ENCODE measurements at places on chromosomes 7 and 10.
A peak's percentile ranks its signal among the peaks of the same experiment; 100 is the strongest.

DNA sequence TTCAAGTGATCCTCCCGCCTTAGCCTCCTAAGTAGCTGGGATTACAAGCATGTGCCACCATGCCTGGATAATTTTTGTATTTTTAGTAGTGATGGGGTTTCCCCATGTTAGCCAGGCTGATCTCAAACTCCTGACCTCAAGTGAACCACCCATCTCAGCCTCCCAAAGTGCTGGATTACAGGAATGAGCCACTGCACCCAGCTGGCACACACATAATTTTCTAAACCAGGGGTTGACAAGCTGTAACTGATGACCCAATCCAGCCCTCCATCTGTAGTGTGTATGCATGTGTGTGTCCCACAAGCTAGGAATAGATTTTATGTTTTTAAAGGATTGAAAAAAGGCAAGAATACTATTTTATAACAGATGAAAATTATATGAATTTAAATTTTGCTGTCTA is 125.9 kb upstream of the INSYN2A start:
- DNase-seq = no peak

DNA sequence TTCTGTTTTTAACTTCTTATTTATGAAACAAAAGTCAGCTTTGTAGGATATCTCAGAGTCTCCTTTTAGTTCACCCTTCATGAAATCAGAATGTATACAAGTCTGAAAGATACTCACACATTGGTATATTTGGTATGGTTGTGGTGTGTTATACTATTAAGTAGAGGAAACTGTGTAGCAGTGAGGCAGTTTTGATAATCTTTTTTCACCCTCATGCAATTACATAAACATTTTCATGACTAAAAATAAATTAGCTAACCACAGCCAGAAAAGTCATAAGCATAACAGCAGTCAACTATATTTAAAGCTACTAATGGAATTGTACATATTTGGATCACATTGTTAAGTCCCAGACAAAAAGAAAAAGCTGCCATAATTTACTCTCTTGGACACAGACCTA is 62.1 kb downstream of the FAM185A start:
- no peak for DNase-seq

DNA sequence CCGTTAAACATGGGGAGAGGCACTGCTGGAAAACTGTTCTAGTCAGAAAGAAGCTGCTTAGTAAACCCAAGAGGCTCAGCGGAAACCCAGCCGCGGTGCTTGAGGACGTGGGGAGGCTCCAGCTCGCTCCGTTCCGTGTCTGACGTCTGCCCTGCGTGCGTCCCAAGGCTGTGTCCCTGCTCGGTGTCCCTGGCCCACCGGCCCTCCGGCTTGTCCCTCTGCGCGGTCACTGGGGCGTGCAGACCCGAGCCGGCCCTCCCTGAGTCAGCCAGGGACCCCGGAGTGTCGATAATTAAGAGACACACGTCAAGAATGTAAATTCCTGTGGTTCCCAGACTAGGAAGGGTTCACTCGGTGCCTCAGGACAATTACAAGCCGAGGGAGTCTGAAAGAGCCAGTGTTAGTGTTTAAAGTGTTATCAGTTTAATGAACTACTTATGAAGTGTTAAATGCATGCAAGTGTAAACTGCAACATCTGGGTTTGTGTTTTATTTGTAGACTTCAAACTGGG is 98.9 kb downstream of the WDR11 start:
- no peak for DNase-seq

- DNase-seq = no peak
These were observed 4.4 kb downstream of the VIM start for GRCh38 chr10:17232276-17232960.

- no peak for DNase-seq
These were observed 106.5 kb downstream of the ARHGAP12 start for GRCh38 chr10:31822150-31822549.

DNA sequence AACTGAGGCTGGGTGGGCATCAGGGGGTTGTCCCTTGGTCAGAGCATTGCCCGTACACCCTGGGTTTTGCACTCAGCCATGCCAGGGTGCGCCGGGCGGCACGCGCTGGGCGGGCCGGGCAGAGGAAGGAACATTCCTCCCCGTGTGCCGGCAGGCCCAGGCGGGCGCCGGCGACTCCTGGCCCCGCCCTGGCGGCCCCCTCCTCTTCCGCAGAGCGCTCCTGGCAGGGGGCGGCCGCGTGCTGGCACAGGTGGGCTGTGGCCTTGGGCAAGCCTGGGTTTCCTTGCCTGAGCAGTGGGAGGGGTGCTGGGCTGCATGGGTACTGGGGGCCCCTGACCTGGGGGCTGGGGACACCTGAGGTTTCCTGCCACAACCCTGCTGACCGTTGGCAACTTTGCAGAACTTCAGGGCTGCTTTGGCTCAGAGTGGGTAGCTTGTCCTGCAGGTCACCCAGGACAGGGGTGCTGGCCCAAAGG is 3.9 kb downstream of the LFNG start:
- DNase-seq = no peak

GRCh38 chr10:118694848-118695247 is 59.9 kb downstream of the CACUL1 start:
- no peak for DNase-seq

DNA sequence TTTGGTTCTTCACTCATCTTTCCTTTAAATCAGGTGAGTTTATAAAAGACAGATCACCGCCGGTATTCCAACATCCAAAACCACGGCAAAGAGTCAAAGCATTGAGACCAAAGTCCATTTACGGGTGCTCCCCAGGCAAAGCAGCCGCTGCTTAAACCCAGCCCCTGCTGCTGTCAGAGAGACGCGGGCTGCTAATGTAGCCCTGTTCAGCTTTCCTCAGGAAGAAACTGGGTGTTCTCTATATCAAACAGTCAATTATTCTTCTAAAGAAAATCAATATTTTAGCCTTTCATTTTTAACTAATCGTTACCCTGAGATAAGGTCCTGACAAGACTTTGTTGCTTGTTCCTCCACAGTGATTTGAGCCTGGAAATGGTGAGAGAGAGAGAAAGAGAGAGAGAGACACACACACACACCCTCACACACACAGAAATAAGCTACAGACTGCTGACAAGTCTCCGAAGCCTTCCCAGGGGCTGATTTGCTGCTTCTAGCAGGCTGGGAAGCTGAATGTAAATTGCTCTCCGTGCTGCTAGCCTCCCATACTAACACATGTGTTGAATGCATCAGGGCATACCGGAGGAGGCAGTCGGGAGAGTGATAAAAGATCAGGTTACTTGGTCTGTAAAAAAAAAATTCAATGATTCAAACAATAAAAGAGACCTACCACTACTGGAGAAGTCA is 183.0 kb upstream of the ANK3 start:
- DNase-seq = no peak

- DNase-seq = no peak
These were observed 219.5 kb upstream of the AOAH start for GRCh38 chr7:36943591-36944435.

DNA sequence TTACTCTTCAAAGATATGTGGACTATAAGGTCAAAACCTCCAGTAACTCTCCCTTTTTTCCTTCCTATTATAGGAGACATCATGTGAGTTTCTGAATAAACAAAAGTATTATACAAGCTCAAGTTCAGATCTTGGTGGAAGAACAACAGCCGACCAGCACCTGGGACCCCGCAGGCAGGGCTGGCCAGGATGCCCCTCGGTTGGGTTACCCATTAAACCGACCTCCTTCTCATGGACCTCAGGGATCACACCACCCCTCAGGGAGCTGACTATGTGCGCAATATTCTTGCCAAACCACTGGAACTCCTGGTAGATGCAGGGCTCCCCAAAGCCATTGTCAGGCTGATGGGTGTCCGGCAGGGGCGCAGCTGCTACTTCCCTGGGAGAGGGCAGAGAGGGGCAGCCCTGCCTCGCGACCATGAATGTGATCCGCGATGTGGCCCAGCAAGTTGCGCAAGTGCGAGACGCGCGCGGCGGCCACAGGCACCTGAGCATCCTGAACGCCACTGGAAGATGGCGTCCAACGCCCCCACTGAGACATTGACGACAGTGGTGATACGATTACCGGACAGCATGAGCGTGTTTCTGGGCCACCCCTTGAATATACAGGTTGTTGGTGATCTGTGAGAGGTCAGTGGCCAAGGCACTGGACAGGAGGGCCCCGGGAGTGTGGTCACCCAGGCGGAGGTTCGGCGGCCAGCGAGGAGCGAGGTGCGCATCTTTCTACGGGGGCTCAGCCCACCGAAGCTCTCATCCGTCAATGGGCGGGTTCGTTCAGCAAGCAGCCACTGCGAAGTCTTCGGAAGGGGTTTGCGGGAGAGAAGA is 161.3 kb downstream of the IPMK start:
- no peak for DNase-seq

GRCh38 chr10:30959836-30960210 is 71.8 kb downstream of the ZNF438 start:
- no peak for DNase-seq

DNA sequence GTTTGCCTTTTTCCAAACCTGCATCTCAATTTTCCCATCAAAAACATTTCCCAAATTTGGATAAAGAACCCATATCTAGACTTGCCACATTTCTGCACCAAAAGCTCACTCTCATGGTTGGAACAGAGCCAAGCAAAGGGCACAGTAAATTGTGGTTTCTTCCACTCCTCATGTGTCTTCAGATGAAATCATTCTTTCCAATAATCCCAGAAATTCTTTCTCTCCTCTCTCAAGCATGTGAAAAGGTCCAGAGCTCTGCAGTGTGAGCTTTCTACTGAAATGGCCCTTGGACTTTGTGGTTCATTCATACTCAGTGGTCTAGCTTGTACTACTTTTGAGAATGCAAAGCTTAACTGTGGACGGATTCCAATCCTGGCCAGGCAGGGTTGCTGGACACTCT is 19.8 kb downstream of the PRSS2 start:
- DNase-seq = no peak

DNA sequence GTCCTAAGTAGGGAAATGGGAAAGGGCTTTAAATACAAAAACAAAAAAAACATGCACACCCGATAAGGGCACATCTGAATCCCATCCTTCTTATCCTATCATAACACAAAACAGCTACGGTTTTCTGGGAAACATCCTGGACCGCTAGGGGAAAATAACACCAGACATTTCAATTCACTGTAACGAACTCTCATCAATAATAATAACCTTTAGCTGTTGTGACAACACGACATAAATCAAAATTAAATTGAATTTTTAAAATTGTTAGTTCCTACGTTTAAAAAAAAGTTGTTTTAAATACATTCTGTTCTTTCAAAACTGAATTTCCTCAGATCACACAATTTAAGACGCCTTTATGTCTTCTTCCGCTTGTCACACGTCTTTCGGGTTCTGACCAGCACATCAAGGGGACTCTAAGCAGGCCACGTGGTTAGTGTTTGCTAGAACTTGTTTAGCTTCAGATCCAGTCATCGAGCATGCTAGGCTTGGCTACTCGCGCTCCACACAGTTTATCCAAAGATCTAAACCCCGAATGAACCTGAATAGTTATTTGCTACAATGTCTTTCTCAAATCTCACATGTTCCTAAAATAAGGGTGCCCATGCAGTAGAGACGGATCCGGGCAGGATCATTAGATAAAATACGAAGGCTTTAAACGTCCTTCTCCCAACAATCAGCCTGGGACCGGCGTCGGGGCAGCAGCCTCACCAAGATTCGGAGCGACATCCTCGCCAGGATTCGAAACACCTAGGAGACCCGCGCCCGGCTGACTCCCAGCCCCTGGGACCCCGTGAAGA is 839 bp downstream of the IKZF5 start:
- DNase-seq = peak; percentile 61

GRCh38 chr7:106767078-106767477 is 98.0 kb upstream of the PIK3CG start:
- DNase-seq = no peak

- DNase-seq = no peak
These were observed 430.5 kb upstream of the KLF6 start for GRCh38 chr10:4215485-4215884.

GRCh38 chr10:103062854-103063590 is 130.1 kb downstream of the NT5C2 start:
- no peak for DNase-seq

GRCh38 chr10:27744802-27745731 is 552 bp downstream of the MKX start:
- DNase-seq = no peak

DNA sequence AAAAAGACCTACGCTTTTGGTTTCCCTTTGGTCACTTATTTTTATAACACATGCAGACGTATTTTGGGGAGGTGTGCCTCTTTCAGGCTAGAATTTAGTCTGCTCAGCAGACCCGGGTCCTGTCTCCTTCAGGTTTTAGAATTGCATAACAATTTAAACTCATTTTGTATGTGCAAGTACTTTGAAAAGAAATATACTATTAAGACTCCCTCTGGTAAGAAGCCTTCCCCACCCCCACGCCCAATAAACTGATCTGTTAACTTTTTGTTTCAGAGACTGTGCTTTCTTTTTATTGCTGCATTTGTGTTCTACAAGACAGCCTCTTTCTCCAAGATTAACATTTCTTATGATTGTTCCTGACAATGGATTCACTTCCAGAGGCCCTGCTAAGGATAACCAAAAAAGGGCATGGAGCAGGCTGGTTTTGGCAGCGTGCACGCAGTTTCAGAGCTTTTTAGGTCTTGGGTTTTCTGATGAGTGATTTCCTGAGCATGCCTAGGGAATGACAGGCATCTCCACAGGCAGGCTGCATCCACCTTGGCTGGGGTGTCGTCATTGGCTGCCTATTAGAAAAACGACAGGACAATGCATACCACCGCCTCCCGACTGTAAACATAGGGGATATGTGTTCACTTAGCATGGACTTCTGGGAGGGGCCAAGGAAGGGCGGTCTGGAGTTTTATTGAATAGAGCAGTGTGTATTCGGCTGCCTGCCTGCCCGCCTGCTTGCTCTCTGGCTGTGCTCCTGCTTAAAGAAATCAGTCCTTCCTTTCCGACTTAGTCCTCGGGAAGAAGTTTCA is at the start of gene CALD1:
TSS of gene CALD1 (plus strand) at position 694 of the 800 bp plus-strand sequence. CDS start 88,100 bp downstream, outside the sequence.
- DNase-seq = peak; percentile 72

DNA sequence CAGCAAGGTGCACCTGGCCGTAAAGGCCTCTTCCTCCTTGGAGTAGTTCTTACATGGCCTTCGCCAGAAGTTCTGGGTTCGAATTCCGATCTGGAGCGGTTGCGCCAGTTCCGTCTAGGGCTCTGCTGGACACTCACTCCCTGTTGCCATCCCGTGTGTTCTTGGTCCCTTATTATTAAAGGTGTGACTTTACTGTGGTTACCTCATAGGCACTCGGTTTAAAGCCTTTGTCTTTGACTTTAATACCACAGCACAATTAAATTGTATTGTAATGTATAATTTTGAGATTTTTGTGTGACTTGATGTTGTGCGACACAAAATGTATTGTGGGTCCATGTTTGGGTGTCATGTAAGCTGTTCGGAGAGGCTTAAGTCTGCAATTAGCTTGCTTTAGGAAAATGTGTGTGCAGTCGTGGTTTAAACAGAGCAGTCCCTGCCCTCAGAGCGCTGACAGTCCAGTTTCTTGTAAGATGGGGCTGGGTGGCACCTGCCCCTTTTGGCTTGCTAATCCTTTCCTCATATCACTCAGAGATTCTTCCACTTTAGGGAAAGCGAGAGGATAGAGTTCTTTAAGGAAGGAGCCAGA is 919 bp downstream of the INPP5F start:
- no peak for DNase-seq

DNA sequence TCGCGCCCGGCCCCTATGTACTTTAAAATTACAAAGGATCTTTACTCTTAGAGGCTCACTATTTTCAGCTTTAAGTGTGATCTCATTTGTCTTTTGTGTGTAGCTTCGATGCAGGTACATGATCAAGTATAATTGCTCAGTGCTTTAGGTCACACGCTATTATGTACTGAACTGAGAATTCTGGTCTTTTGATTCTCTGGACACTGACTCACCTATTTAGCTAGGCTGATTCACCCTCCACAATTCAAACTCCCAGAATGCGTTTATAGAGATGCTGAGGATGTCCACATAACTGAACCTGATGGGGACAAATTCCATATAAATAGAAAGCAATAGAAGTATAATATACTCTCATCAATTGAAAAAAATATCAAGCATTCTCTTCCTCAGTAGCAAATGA is 57.8 kb downstream of the PRKCQ start:
- DNase-seq = no peak

- no peak for DNase-seq
These were observed 194.6 kb upstream of the PHYHIPL start for GRCh38 chr10:58981846-58982245.

Measured in sciatic nerve (tissue), 2 donors.